ENCODE measurements at places on chromosomes 2 and 18.

- DNase-seq: no peak
- no peaks in the 10 kb centered on the region for H3K36me3 ChIP-seq
- peaks cover 11% of the 10 kb centered on the region for H3K4me1 ChIP-seq
- H3K27me3 ChIP-seq: peaks cover 92% of the 10 kb centered on the region
- H3K27ac ChIP-seq: no peak overlapping the region
These were observed 7.3 kb downstream of the GATA6 start for GRCh38 chr18:22176420-22177326.

DNA sequence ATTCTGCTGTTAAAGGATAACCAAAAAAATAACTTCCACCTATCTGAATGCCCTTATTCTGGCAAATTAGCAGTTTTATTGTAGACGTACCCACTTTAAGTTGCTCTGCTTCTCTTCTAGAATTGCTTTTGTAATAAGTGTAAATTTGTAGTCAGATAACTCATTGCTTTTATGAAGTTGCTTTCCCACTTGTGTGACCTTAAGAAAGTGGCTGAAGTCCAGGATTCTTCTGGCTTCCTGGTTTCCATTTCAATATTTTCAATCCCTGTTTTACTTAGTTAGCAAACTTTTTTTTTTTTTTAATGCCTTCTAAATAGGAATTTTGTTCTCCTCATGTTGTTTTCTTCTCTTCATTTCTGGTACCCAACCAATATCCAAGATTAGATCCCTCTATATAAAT, 59.8 kb downstream of the GLS start:
- H3K36me3 ChIP-seq: no peaks in the 10 kb centered on the region
- H3K27me3 ChIP-seq: no peaks in the 10 kb centered on the region
- DNase-seq: no peak
- H3K4me1 ChIP-seq: no peaks in the 10 kb centered on the region
- no peak overlapping the region for H3K4me3 ChIP-seq
- no peak overlapping the region for H3K27ac ChIP-seq

- H3K27ac ChIP-seq: no peak overlapping the region
- no peaks in the 10 kb centered on the region for H3K27me3 ChIP-seq
- peaks cover 30% of the 10 kb centered on the region for H3K36me3 ChIP-seq
- DNase-seq: no peak
- no peaks in the 10 kb centered on the region for H3K4me1 ChIP-seq
- no peak overlapping the region for H3K4me3 ChIP-seq
These were observed 35.1 kb downstream of the HADHB start for GRCh38 chr2:26279886-26280285.

- no peak for DNase-seq
- H3K27ac ChIP-seq: no peak overlapping the region
- peaks cover 8% of the 10 kb centered on the region for H3K36me3 ChIP-seq
- H3K4me3 ChIP-seq: no peak overlapping the region
These were observed 10.2 kb downstream of the TPGS2 start for GRCh38 chr18:36818652-36819051.

DNA sequence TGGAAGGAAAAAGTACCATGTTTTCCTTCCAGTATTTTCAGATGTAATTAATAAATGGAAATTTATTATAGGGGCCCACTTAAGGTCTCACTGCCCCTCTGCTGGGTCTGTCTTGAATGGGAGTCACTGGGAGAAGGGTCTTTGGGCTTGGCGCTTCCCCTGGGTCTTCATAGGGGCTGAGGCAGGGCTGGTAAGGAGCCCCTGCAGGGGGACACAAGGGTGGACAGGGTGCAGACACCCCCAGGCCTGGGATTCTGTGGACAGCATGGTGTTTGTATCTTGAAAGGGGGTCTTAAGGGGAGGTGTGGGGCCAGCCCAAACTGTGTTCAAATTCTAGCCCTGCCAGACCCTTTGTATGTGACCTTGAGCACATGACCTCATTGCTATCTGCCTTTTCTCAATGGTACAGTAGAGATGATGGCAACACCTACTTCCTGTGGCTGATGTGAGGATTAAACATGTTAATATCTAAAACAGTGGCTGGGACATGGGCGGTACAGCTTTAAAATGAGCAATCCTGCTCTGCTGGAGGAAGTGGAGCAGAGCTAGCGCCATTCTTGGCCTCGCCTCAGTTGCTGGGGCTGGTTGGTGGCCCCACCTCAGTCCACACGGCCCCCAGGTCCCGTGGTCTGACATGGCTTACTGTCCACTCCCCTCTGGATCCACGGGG, 71.6 kb downstream of the GNAL start:
- H3K27me3 ChIP-seq: no peaks in the 10 kb centered on the region
- H3K4me3 ChIP-seq: no peak overlapping the region
- H3K4me1 ChIP-seq: no peaks in the 10 kb centered on the region
- H3K36me3 ChIP-seq: peaks cover 4% of the 10 kb centered on the region
- no peak for DNase-seq
- H3K27ac ChIP-seq: no peak overlapping the region

DNA sequence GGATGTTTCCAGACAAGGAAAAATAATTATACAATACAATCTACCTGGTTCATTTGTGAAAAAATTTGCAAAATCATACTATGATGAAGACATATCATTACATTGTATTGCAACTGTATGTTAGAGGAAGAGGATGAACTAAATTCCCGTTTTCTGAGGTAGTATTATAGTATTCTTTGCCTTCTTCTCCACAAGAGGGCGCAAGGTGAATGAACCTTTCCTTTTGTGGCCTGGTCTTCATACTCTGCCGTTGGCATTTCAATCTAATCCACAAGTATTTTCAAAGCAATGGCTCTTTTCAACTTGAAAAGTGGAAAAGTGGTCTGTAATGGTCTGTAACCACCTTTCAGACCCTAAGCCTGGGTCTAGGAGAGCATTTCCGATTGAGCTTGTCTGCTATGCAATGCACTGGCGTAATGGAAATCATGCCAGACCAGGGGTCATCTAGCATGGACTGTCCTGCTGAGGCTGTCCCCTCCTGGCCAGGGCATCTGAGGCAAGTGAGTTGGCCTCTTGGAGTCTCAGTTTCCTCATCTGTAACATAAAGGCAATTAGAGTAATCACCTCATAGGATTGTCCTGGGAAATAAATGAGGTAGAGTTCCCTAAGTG, 30.8 kb upstream of the ZNF396 start:
- no peaks in the 10 kb centered on the region for H3K36me3 ChIP-seq
- peaks cover 4% of the 10 kb centered on the region for H3K4me1 ChIP-seq
- H3K27me3 ChIP-seq: no peaks in the 10 kb centered on the region

DNA sequence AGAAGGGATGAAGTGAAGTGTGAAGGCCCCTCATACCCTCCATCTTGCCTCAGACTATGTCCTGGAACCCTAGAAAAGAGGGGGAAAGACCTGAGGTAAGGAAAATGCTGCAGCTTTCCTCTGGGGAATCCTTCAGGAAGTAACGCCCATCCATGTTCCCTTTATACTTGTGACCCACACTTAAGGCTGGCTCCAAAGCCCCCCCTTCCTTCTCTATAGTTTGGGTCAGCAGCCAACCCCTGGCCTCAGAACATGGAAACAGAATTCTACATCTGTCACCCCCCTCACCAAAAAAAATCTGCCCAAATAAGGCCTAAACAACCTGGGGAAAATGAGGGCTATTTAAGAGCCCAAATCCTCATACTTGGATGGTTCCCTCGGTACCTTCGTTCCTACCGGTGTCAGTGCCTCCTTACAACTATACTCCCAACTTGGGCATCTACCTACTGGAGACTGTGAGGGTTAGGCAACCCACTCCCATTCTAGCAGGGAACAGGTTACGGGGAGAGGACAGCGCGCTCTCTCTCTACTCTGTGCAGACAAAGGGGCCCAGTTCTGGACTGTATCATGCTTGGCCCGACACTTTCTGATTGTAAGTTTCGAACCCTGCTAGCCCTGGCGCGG, 689 bp downstream of the OST4 start:
- peak overlapping the region; percentile 87 for H3K27ac ChIP-seq
- DNase-seq: no peak
- peaks cover 35% of the 10 kb centered on the region for H3K36me3 ChIP-seq
- H3K4me1 ChIP-seq: peaks cover 28% of the 10 kb centered on the region
- no peaks in the 10 kb centered on the region for H3K27me3 ChIP-seq

DNA sequence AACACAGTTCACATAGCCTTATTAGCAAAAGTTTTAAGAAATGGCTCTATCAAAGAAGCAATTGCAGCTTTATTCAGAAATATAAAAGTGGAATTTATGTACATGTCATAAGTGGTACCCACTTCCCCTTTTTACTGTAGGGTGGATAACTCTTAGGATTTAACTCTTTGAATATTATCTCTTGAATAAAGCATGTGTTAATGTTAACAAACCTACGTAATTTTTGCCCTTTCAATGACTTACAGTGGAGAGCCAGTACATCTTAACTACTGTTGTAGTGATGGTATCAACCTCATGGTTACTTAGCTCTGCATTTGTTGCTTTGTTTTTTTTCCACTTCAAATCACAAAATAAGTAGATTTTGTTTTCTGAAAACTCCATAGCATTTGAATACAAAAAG, 8.8 kb downstream of the NABP1 start:
- no peaks in the 10 kb centered on the region for H3K36me3 ChIP-seq
- H3K27ac ChIP-seq: no peak overlapping the region
- no peaks in the 10 kb centered on the region for H3K4me1 ChIP-seq

GRCh38 chr18:40921845-40922629, 1033.0 kb upstream of the PIK3C3 start:
- DNase-seq: no peak
- no peaks in the 10 kb centered on the region for H3K27me3 ChIP-seq
- no peaks in the 10 kb centered on the region for H3K4me1 ChIP-seq
- no peak overlapping the region for H3K4me3 ChIP-seq
- no peak overlapping the region for H3K27ac ChIP-seq
- no peaks in the 10 kb centered on the region for H3K36me3 ChIP-seq

- H3K27me3 ChIP-seq: peaks cover 2% of the 10 kb centered on the region
- H3K27ac ChIP-seq: no peak overlapping the region
- H3K4me1 ChIP-seq: peaks cover 6% of the 10 kb centered on the region
- DNase-seq: no peak
These were observed 53.2 kb downstream of the SH3YL1 start for GRCh38 chr2:210660-211059.

GRCh38 chr2:30026091-30027055, 105.0 kb upstream of the ALK start:
- no peak overlapping the region for H3K4me3 ChIP-seq
- no peaks in the 10 kb centered on the region for H3K27me3 ChIP-seq
- H3K36me3 ChIP-seq: no peaks in the 10 kb centered on the region
- DNase-seq: peak; percentile 92
